ENCODE measurements at places on chromosomes 2 and 18. TPM values are rescaled to one million over a fixed set of nuclear protein-coding genes. Genes with fewer than 3 reads are reported as not detected.

Gene TXNDC2
- polyA plus RNA-seq: 0.16 TPM

Gene CCDC148
- 1.3 TPM for polyA plus RNA-seq

Gene CCDC121
- polyA plus RNA-seq: 1.6 TPM

Gene KRTCAP3
- 52.4 TPM for polyA plus RNA-seq

Gene PRKAG3
- polyA plus RNA-seq: not detected

- H3K27me3 ChIP-seq: no peaks in the 10 kb centered on the region
- no peak overlapping the region for H3K4me3 ChIP-seq
- no peaks in the 10 kb centered on the region for H3K36me3 ChIP-seq
- DNase-seq: no peak
Measured at GRCh38 chr18:65936678-65937077, 185.9 kb downstream of the CDH7 start.

GRCh38 chr2:12778811-12779579, 62.3 kb downstream of the TRIB2 start:
- no peaks in the 10 kb centered on the region for H3K36me3 ChIP-seq
- no peak overlapping the region for H3K27ac ChIP-seq
- peaks cover 3% of the 10 kb centered on the region for H3K4me1 ChIP-seq
- no peak for DNase-seq
- no peak overlapping the region for H3K4me3 ChIP-seq

DNA sequence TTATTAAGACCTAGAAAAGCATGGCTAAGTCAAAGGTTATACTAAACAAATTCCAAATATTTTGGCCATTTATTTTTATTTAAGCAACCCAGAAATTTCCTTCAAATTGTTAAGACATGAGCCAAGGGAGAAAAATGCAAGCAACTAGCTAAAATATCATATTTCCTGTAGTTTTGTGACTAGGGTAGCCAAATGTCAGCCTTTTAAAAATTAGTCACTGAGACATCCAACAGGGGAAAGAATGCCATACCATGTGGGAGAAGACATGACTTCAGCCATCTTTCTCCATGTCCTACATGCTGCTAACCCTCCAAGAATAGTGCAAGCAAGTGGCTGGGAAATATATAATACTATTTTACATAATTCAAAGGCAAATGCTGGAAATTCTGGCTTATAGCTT, 197.9 kb downstream of the DSEL start:
- H3K36me3 ChIP-seq: no peaks in the 10 kb centered on the region
- H3K4me1 ChIP-seq: peaks cover 3% of the 10 kb centered on the region
- H3K27ac ChIP-seq: no peak overlapping the region
- no peak for DNase-seq

DNA sequence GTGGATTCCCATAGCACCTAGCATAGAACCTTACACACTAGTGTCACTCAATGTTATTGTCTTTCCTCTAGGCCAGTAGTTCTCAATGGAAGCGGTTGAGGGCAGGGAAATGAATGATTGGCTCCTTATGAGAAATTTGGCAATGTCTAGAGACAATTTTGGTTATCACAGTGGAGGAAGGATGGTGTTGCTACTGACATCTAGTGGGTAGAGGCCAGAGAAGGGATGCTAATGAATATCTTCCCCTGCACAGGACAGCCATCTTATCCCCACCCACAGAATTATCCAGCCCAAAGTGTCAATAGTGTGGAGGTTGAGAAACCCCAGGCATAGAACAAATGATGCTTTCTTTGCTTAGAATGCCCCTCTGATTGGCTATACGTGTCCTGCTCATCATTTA, 15.8 kb downstream of the C18orf63 start:
- no peaks in the 10 kb centered on the region for H3K4me1 ChIP-seq
- H3K27ac ChIP-seq: no peak overlapping the region
- DNase-seq: peak; percentile 38
- H3K36me3 ChIP-seq: no peaks in the 10 kb centered on the region
- no peaks in the 10 kb centered on the region for H3K27me3 ChIP-seq

- no peaks in the 10 kb centered on the region for H3K27me3 ChIP-seq
- no peaks in the 10 kb centered on the region for H3K4me1 ChIP-seq
- no peak for DNase-seq
- H3K27ac ChIP-seq: no peak overlapping the region
- H3K4me3 ChIP-seq: no peak overlapping the region
Measured at GRCh38 chr2:33373986-33374385, 102.5 kb upstream of the RASGRP3 start.

All from GM23338 (cell line).